ENCODE measurements at places on chromosomes 2 and 18.

GRCh38 chr2:219452361-219453317, 18.0 kb downstream of the SPEG start:
- DNase-seq: no peak

DNA sequence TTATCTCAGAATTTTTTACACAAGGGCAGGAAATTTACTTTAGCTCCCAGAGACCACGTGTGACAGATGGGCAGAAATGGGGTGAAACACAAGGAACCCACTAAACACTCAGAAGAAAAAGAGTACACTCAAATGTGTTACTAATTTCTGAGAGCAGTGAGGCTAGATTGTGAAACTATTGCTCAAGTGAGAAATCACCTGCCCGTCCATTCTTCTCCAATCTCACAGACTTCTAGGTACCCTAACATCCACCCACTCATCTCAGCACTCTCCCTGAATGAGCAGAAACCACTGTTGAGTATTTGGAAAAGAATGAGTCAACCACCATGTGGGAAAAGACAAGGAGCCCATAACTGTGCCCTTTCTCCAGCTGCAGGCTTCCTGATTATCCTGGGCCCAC, 293.0 kb upstream of the CDH2 start:
- no peak for DNase-seq

DNA sequence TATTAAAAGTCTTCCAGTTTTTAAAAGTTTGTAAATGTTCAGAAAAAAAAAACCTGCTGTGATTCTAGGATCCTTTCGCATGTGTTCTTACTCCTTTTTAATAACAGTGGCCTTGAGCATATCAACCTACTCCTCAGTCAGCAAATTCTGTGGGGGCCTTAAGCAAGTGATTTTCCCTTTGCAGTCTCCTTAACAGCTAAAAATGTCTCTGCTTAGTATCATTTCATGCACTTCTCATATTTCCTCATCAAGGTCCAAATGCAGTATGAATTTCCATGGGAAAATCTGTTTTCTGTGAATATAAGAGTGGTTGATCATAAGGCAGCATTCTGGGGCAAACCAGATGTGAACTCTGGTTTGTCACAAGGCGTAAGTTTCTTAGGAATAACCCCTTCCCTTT, 2175.1 kb upstream of the PIK3C3 start:
- DNase-seq: no peak

GRCh38 chr2:227973241-227973640, 101.8 kb downstream of the DAW1 start:
- no peak for DNase-seq

DNA sequence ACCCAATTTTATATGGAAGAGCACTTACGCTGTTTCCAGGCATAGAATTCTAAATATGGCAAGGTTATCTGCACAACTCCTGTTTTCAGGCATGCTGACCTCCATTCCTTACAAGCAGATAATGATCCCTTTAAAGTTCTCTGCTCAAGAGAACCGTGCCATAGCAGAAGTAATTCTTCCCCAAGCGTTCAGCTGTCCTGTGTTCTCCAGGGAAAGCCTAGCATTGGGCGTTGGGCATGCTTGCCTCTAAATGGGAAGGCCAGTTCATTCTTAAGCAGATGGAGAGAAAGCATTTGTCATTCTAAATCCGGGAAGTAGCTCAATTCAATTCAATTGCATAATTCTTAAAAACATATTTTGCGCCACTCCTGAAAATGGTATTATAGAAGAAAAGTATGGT, 55.7 kb upstream of the EML4 start:
- no peak for DNase-seq

- DNase-seq: no peak
Measured at GRCh38 chr2:68643011-68643873, at the start of gene PROKR1. PROKR1 (plus strand) TSS chr2:68643579; CDS start chr2:68645822, 2,243 bp downstream.

- DNase-seq: no peak
Measured at GRCh38 chr2:70560442-70560841, 6.8 kb upstream of the TGFA start.

DNA sequence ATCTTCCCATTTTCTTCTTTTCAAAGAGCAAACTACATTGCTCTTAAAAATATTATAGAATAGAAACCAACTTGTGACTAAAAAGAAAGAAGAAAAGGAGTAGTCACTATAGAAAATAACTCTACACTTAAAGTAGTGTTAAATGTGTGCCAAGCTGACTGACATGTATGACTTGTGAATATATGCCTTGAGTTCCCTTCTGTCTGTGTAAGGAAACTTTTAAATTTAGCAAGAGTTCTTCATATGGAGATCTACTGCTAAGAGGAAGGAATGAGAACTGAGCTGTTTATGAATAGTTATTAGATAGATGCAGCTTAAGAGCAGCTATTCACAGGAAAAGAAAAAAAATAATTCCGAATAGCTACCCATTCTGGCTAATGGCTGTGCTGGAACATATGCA, 1221.7 kb upstream of the ZEB2 start:
- no peak for DNase-seq

DNA sequence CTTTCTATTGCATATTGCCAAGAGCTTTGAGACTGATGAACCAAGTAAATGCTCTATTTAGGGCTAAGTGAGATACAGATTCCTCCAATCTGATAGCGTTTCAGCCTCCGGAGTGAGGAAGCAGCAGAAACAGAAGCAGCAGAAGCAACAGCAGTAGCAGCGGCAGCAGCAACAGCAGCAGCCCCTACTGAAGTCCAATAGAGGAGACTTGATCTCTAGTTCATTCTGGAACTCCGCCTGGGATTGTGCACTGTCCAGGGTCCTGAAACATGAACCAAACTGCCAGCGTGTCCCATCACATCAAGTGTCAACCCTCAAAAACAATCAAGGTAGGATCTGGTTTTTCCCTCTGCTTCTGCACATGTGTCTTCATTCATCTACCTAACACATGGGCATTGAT, at the start of gene DPP10:
DPP10 (plus strand) TSS at position 132 of the 400 bp plus-strand sequence.
- no peak for DNase-seq

- DNase-seq: no peak
Measured at GRCh38 chr18:21557607-21558253, 42.8 kb downstream of the ESCO1 start.

- no peak for DNase-seq
Measured at GRCh38 chr2:192469612-192470011, 274.9 kb upstream of the TMEFF2 start.

- no peak for DNase-seq
Measured at GRCh38 chr2:68832233-68832869, 38.8 kb downstream of the BMP10 start.

- no peak for DNase-seq
Measured at GRCh38 chr2:241545106-241545505, 13.4 kb upstream of the BOK start.

- DNase-seq: peak; percentile 99
Measured at GRCh38 chr2:231706731-231707624, 1.3 kb upstream of the PTMA start.
